ENCODE measurements at places on chromosomes 2 and 18.

- no peak for DNase-seq
These were observed 64.4 kb upstream of the REV1 start for GRCh38 chr2:99554238-99554637.

DNA sequence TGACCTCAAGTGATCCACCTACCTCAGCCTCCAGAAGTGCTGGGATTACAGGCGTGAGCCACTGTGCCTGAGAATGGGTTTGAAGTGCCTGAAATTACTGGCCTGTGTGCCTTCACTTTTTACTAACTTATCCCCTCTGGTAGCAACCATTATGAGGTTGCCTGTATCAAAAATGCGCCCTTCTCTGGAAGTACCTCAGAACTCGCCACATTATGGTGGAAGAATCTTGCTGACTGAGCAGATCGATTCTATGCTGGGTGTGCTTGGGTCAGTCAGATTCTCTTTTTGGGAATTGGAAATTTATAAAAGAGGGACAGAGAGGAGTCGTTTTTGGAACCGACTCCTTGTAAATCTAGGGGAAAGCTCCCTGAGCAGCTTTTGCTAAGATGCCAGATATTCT, 8.2 kb downstream of the LHCGR start:
- DNase-seq = no peak

DNA sequence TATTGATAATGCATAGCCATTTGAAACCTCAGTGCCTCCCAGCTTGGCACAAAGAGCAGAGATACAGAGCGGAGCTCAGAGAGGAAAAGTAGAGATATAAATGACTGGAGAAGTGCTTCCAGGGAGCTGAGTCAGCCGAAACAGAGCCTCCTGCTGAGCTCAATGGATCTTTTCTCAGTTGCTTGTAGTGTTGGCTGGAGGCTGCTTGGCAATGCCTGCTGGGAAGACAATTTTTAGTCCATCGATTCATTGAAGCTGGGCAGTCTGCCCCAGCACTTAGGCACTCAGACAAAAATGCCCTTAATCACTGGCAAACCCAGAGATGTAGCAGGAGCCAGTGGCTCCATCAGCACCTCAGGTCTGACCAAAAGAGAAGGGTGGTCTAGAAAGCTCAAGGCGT, 81.3 kb upstream of the SETBP1 start:
- no peak for DNase-seq

DNA sequence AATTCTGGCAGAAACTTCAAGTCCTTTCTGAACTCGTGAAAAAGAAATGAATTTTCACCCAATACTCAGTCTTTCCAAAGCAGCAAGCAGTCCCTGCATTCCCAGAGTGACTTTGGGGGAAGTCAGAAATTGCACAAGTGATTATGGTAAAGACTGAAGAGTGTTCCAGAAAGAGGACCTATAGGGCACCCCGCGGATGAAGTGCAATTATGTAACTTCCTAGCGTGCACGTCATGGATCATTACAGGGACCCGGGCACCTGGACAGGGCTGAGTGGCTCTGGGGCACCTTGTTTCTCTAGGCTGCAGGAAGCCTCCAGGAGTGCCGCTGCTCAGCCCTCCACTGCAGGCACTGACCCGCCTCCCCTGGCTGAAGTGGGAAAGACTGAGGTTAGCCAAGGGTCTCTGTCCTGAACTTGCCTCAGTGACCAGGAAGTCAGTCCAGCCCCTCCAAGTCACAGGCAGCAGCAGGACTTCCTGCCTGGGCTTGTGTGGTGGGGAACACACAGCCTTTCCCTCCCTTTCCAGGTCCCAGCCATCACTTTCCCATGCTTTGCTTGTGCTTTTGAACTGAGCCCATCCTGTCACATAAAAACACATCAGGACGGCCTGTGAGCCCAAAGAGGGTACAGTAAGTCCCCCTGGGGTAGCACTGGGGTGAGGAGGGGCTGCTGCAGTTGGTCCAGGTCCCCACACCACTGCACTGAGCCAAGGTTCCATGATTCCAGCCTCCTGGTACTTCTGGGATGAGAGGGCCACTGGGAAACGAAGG, 19.8 kb downstream of the TMEM185B start:
- DNase-seq = no peak

- DNase-seq = no peak
These were observed 1167.5 kb downstream of the DPP10 start for GRCh38 chr2:115609978-115610377.

Measured in GDM1 (cell line).